ENCODE measurements at places on chromosomes 16 and 17. TPM values are rescaled to one million over a fixed set of nuclear protein-coding genes. Genes with fewer than 3 reads are reported as not detected.

DNA sequence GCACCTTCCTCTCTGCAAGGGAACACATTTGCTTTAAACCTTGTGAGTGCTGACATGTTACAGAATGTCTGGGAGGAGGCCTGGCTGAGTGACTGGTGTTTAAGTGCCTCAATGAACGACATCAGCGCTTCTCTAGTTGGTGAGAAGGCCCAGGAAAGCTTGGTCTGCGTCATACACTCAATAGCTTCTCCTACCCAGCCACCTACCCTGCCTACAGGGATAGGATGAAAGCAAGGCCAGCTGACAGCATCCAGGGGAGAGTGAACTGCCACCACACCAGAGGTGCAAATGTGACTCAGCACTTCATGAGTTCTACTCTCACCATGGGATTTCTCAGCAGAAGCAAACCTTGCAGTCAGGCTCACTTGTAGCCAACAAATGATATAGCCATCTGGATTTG is 31.7 kb upstream of the CFAP20 start:
- no peak for DNase-seq

GRCh38 chr17:2416010-2416734 is 15.3 kb upstream of the MNT start:
- DNase-seq = peak; percentile 95

GRCh38 chr17:48427598-48427997 is 2.4 kb downstream of the SKAP1 start:
- no peak for DNase-seq

GRCh38 chr17:29012535-29012934 is 6.7 kb upstream of the SEZ6 start:
- DNase-seq = no peak

DNA sequence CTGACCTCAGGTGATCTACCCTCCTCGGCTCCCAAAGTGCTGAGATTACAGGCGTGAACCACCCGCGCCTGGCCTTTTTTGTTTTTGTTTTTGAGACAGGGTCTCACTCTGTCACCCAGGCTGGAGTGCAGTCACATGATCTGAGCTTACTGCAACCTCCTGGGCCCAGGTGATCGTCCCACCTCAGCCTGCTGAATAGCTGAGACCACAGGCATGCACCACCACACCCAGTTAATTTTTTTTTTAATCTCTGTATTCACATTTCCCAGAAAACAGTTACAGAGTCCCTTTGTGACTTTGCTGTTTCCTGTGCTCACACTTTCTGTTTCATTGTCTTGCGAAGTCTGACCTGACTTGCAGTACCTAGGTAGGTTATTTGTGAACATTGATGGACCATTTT is 2.7 kb downstream of the CLUAP1 start:
- DNase-seq = no peak

DNA sequence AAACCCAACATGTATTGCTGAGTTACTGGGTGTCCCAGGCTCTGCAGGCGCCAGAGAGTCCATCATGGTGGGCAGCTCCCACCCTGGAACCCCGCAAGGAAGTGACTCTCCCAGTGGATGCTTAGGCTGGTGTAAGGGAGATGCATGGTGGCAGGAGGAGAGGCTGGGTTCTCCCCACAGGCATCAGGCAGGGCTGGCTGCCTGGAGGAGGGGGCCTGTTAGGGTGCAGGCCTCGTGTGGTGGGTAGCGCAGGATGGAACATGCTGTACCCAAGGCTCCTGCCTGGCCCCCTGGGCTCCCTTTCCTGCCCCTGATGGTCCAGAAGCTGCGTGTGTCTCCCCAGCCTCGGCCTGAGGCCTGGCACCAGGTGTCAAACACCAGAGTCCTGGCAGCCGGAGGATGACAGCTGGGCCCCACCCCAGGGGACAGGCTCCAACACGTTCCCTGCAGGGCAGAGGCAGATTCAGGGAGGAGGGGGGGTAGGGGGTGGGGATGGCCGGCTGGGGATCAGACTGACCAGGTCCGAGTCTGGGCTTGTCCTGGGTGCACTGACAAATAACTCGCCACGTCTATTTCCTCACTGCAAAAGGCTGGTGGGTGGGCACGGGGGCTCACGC is 40.2 kb upstream of the CIBAR2 start:
- no peak for DNase-seq

DNA sequence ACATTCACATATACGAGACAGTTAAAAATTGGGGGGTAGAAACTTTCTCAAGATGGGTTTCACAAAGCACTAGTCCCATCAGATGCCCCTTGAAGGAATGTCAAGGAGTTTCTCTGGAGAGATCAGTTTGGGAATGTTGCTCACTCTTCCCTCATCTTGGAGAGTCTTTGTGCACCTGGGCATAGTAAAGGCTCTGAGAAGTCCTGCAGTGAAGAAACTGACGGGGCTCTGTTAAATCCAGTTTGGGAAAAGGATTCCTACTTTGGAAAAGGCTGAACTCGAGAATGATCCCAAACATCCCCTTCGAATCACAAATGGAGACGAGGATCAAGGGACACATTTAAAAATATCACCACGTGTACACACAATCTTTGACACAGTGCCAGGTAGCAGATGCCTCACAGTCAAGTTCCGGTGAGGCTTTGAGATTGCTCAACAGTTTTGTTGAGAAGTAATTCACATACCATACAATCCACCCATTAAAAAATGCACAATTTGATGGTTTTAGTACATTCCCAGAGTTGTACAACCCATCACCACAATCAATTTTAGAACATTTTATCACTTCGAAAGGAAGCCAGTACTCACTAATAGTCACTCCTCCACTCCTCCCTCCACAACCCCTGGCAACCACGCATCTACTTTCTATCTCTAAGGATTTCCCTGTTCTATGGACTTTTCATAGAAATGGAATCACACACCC is 203.4 kb upstream of the FOXF1 start:
- DNase-seq = no peak

DNA sequence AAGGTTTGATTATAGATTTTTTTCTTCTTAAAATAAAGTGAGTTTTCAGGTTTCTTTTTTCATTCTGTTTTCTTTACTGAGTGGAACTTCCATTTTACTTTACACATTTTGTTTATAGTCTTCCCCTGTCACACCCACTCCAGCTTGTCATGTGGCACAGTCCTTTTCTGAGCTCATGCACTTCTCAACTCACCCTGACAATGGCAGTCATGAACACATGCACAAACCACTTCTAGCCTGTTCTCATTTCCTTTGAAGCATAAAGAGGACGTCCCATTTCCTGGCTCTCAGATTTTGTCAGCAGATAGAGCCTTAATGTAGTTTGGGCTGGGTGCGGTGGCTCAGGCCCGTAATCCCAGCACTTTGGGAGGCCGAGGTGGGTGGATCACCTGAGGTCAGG is 168.0 kb downstream of the AHSP start:
- DNase-seq = no peak

GRCh38 chr17:66481271-66481670 is 178.9 kb downstream of the PRKCA start:
- no peak for DNase-seq

- no peak for DNase-seq
Observed at GRCh38 chr17:79023180-79023705, 726 bp upstream of the C1QTNF1 start.

GRCh38 chr17:49862781-49863331 is 15.0 kb upstream of the TAC4 start:
- DNase-seq = no peak

GPR179 gene
- not detected for total RNA-seq

AATK gene
- total RNA-seq = 6.5 TPM

COPRS gene
- total RNA-seq = 73.9 TPM

PRR15L gene
- 6.5 TPM for total RNA-seq

DHRS7C gene
- total RNA-seq = 201 TPM

OR1F1 gene
- total RNA-seq = not detected

All from right atrium auricular region (tissue), 2 donors.